ENCODE measurements at places on chromosomes 4 and X.

GRCh38 chrX:6738518-6739470 is 203.9 kb upstream of the VCX3A start:
- no peak for DNase-seq

DNA sequence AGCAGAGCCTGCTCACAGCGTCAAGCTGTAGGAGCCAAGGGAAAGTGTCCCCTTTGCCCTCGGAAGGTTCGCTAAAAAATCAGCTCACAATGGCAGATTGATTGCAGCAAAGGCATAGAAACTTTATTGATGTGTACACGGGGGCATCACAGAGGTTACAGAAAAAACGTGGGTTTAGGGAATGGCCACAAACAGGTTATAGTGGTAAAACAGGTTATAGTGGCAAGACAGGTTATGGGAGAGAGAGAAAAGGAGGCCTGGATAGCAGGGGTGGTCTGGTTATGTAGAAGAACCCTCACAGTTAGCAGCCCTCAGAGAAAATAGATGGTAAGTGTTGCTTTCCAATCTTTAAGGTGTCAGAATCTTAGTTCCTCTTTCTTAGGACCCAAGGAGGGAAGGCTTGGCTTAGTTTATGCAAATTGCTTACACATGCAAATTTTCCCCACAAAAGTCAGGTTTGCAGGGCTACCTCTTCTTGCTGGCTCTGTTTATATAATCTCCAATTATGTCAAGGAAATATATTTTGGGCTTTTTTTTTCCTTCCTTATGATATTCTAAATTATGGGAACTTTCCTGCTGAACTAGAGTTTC is 113.7 kb downstream of the BMP15 start:
- no peak for DNase-seq

DNA sequence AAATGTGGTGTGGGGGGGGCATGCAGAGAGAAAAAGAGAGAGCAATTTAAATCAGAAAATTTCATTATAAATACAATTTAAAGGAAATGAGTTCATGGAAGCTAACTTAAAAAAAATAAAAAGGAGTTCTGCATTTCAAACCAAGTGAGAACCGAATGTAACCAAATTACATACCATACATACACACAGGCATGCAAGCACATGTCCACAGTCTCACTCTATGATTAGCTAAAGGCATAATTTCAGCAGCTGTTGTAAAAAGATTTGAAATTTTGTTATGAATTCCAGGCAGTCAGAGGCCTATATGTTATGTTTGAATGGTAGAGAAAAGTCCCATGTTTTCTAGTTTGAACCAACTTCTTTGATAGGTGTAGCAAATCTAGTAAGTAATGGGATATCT is 611.6 kb upstream of the ADGRL3 start:
- DNase-seq, result no peak

DNA sequence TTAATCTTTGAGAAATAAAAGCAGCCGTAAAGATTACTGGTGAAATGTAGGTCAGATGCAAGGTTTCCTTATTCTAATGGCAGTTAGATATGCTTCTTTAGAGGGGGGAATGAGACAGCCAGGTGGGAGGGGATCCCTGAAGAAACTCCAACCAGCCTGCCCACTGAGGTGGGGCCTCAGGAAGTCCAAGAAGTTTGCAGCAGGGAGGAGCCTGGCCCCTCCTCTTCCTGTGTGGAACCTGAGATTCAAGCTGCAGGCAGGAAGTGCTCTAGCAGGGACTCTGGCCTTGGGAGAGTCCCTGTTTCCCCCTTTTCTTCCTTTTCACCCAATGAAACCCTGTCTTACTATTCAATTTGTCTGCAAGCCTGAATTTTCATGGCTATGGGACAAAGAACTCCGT is 101.4 kb upstream of the SLITRK2 start:
- no peak for DNase-seq

DNA sequence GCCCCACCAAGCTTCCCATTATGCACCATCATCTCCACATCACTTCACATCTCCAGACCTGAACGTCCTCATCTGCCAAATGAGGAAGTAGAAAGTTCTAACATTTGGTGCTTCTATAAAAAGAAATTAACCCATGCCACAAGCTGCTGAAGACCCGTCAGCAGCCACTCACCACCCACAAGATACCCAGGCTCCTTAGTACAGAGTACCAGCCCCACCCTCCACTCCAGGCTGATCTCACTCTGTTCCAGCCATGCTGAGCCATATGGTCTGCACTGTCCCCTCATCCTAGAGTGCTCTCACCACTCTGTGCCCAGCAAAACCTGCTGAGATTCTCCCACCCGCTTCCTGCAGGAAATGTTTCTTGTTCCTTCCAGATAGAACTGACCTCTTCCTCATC is 240.8 kb upstream of the PPARGC1A start:
- DNase-seq, result no peak

- DNase-seq, result no peak
These were observed 2.9 kb downstream of the STIM2 start for GRCh38 chr4:26863512-26863911.
